ENCODE measurements at places on chromosomes 3 and 15. TPM values are rescaled to one million over a fixed set of nuclear protein-coding genes. Genes with fewer than 3 reads are reported as not detected.

Gene MYL3
- total RNA-seq = not detected

Gene ADCY5
- total RNA-seq = 0.08 TPM

Gene FSIP1
- 0.76 TPM for total RNA-seq

Gene ASB14
- not detected for total RNA-seq

Gene ZNF385D
- total RNA-seq = not detected

Gene ITIH1
- not detected for total RNA-seq
